ENCODE measurements at places on chromosomes 2 and 18.

GRCh38 chr2:9897331-9897737, 54.1 kb downstream of the TAF1B start:
- DNase-seq: peak; percentile 99

GRCh38 chr2:20150806-20151571, 73.9 kb downstream of the SDC1 start:
- no peak for DNase-seq

DNA sequence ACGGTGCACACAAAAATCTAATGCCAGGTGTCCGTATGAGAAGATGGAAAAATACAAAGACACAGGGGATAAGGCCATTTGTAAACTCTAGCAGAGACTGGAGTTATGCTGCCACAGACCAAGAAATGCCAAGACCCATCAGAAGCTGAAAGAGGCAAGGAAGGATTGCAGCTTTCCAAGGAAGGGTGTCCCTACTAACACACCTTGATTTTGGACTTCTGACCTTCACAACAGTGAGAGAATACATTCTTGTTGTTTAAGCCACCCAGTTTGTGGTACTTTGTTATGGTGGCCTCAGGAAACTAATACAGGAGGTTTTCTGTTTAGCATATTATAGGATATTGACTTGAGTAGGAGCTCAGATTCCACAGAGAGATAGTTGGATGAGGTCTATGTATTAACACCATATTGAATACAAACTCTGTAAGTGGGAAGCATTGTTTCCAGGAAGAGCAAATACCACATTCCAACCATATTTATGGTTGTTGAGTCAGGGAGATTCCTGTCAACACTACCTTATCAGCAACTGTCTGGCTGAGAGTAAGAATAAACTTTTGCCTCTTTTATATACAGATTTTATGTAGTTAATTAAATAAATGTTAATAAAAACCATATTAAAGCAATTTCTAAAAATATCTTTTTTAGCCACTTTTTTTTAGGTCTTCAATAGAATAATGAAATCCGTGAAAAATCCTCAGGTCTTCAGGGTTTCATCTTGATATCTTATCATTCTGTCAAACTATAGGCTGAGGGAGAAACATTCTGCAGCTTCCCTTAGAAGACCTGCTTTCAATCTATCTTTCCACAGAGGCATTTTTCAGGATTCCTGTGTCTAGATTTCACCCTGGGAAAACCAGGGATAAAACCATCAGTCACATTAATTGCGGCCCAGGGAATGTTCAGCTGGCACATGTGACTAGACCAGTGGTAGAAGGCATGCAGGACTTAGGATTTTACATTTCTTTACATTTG, 35.4 kb upstream of the HNMT start:
- DNase-seq: peak; percentile 59

- no peak for DNase-seq
These were observed 312 bp downstream of the NR4A2 start for GRCh38 chr2:156332284-156332533.

DNA sequence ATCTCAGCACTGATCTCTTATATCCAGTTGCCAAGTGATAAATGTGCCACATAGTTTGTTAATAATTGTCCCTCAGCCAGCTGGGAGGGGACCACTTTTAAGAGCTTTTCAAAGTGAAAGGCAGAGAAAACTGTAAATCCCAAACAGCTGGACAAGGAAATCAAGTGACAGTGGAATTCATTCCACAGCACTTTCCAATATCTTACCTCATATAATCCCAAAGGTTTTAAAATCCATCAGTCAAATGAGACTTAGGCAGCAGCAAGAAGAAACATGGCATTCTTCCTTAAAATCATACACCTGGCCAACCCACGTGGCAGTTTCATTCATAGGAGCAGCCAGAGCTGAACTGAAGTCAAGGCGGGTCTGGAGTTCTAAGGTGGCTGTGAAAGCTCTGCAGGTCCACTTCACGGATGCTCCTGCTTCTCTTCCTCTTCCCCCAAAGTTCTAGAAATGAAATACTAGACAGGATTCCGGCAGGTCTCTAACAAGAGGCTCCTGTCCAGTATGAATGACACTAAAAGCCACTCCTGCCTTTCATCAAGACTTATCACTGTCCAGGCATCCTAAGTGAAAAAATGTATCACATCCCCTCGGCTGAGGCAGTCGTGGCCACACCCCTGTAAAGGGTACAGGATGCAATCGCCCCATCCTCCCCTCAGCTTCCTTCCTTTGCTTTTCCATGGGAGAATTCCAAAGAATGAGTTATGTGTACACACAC, 190.4 kb upstream of the STK17B start:
- DNase-seq: peak; percentile 8

DNA sequence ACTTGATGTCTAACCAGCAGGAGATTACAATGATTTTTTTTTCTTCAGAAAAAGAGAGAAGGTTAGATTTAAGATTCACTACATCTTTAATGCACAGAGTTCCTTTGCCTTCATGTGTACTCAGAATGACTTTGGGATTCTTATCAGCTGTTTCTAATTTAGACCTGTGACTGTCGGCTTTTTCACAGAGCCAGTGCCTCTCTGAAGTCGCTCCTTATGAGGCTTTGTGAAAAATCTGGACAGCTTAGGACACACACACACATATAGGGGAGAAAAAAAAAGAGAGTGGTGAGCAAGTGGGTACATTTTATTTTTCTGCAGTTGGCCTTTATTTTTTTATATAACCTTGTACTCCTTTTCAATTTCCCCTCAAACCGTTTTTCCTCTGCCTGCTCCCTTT, 893.1 kb upstream of the CELF4 start:
- DNase-seq: no peak

- no peak for DNase-seq
These were observed 465.7 kb upstream of the NRP2 start for GRCh38 chr2:205216580-205216979.

- DNase-seq: no peak
These were observed 128.0 kb upstream of the SETBP1 start for GRCh38 chr18:44552706-44553105.

DNA sequence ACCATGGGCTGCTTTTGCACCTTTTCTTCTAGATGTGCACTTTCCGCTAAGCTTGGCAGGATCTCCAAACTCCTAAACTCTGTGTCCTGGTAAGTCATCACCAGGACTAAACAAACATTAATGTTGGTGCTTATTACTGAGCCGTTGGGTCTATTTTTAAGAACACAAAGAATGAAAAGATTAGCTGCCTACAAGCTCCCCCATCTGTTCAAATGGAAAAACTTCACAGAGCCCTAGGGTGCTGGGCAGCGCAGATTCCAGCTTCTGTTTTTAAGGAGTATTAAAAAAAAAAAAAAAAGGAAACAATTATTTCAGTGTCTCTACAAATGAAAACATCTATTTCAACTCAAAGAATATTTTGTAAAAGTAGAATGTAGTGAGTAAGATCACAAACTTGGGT, 97.8 kb upstream of the AQP4 start:
- peak; percentile 19 for DNase-seq

DNA sequence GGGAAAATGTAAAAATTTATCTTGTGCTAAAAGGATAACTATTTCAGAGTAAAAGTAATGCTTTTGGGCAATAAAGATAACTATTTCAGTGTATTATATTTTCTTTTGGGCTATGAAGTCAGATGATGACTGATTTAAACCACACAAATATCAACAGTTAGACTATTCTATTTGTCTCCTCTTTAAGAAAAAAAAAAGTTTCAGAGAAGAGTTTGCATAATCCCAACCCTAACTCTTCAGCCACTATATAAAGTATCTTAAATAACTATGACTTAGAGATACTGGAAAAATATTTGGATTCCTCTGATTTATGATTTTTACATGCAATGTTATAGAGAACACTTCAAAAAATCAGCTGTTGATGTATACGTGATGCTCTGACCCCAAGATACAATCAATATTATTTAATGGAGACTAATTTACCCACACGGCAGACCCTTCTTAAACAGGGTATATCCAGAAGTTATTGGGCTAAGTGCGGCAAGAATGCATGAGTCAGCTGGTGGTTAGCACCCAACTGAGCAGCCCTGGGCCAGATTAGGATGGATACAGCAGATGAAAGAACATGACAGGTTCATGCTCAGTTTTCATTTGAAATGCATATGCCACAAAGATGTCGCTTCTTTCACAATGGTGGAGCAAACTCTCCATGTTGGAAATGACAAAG, 279.0 kb downstream of the AFF3 start:
- DNase-seq: no peak

DNA sequence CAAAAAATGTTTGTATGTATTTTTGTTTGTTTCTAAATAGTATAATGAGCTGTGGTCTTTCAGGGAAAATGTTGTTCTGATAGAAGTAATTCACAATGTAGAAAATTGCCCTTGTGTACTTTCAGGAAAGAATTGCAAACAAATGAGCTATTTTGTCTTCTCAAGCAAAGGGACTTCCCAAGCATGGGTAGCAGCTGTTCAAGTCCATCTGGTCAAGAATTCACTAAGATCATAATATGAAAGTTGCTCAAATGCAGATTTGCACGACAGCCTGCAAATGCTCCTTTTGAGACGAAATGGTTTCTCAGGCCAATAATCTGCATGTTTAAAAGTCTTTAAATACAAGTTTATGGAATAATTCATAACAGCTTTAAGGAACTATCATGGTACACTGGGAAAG, 51.9 kb upstream of the HNMT start:
- no peak for DNase-seq

DNA sequence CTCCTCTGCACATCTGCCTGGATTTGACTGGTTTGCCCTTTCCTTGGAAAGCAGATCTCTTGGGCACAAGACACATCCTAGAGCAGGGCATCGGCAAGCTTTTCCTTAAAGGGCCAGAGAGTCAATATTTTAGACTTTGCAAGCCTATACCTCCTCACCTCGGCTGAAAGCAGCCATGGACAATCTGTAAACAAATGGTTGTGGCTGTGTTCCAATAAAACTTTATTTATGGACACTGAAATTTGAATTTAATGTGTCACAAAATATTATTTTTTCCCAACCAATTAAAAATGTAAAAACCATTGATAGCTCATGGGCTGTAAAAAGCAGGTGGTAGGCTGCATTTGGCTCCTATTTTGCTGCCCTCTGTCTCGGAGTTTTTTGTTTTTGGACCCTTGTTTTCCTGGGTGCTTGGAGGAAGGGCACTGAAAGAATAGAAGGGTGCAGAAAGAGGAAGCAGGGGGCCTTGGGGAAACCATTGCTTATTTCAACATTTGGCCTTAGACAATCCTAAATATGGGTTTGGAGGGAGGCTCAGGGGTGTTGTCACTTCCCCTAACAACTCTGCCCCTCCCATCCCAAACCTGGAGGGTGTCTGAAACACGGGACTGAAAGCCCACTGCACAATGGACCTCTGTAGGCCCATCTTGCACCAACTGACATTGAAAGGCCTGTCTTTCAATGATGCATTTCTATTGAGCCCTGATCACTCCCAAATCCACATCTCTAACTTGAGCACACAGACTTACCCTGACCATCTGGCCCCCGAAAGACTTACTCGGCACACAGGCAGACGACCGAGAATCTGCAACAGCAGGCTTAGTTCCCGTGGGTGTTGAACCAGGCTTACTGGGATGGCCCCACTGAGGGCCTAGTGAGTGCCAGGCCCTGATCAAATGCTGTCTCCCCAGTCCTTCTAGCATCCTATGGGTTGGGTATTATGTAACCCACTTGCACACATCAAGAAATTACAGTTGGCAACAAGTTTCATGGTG, 7.1 kb upstream of the ZFP36L2 start:
- no peak for DNase-seq

DNA sequence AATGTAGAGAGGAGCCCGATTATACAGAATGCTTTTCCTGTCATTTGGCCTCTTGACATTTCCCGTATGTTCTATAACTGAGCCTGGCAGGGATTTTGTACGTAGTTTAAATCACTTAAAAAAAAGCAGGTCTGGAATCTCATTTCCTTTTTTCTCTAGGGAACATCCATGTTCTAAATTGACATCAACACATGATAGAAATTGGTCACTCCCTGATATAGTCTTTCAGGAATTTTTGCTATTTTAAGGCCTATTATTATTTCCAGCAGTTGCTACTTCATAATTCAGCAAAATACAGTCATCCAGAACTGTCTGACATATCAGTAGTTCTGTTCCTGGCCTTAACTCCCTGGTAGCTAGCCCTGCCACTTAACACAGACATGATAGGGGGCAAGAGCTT, 565.7 kb upstream of the ZEB2 start:
- no peak for DNase-seq

DNA sequence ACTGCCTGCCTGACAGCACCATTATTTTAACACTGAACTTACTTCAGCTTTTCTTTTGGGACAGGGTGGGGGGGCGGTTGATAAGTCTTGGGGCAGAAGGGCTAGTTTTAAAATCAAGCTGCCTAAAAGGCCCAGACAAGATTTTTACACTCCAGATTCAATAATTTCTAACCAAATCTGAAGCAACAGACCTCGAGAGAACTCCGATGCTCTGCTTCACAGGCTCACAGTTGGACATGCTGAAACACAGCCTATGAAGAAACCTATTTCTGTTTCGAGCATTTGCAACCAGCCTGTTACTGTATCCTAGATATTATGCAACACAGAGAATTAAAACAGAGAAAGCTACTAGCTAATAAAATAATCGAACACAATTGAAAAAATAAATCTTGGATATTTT, 1.3 kb upstream of the MYT1L start:
- no peak for DNase-seq

DNA sequence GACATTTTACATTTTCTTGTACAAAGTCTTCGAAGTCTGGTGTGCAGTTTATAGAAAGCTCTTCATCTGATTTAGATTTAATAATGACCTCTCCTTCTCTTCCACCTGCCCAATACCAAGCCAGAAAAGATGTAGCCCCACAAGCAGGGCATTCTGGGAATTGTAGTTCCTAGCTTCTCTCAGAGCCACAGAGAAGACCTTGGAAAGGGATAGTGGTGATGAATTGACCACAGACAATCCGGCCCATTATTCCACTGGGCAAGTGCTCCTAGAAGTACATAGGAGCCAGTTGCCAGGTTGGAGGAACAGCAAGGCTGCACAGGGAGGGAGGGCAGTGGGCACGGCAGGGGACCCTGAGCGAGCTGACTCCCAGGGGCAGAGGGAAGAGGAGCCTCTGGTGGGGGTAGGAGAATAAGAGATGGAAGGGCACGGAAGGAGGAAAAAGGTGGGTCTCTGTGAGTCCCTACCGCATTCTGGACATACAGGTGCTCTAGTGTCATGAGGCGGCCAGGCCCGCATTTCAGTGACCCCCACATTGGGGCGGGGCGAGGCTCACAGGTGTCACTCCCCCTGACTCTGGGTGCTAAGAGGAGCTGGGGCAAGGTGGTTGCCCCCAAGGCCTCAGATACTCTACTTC, 152.5 kb upstream of the HAAO start:
- DNase-seq: peak; percentile 39

- no peak for DNase-seq
These were observed 553.4 kb downstream of the GALR1 start for GRCh38 chr18:77803024-77803423.
